MCF 10A (cell line): ENCODE measurements at places on chromosomes 7 and 10.

GRCh38 chr10:33179067-33179466 is 155.4 kb downstream of the NRP1 start:
- DNase-seq, result no peak

- DNase-seq, result no peak
Observed at GRCh38 chr10:73416571-73416970, 2.7 kb upstream of the ANXA7 start.

- no peak for DNase-seq
Observed at GRCh38 chr10:101112799-101113594, 18.1 kb upstream of the TLX1 start.

- peak; percentile 42 for DNase-seq
Observed at GRCh38 chr10:3096149-3096548, 28.8 kb downstream of the PFKP start.

GRCh38 chr10:67602268-67602950 is 93.6 kb downstream of the CTNNA3 start:
- DNase-seq, result peak; percentile 90

- DNase-seq, result no peak
Observed at GRCh38 chr10:47449979-47450378, 33.9 kb downstream of the ANXA8 start.

DNA sequence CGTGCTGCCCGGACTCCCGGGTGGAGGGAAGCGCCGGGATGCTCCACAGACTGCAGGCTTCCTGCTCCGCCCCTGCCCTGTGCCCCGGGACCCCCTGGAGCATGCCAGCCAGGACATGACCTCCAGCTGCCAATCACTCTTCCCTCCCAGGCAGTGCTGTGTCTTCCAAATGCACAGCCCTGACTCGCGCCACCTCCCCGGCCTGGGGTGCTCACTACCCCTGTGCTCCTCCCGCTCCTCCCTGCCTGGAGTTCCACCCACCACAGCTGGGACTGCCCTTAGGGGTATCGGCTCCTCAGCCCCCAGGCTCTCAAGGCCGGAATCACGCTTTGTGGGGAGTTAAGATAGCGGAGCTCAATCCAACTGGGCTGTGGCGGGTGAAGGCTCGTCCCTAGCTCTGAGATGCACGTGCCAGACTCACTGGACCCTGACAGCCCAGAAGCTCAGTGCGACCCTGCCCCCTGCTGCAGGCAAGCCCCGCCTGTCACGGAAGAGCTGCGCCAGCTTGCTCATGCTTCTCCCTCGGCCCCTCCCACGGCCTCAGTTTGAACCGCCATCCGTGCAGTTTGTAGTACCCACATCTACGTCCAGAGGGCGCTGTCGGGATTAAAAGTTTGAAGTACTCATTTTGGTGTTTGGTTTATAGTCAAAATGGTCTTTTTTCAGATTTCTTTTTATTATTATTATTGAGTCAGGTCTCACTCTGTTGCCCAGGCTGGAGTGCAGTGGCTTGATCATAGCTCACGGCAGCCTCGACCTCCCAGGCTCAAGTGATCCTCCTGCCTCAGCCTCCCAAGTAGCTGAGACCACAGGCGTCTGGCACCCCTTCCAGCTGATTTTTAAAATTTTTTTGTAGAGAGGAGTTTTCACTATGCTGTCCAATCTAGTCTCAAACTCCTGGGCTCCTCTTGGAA is 142.5 kb upstream of the TCERG1L start:
- no peak for DNase-seq

DNA sequence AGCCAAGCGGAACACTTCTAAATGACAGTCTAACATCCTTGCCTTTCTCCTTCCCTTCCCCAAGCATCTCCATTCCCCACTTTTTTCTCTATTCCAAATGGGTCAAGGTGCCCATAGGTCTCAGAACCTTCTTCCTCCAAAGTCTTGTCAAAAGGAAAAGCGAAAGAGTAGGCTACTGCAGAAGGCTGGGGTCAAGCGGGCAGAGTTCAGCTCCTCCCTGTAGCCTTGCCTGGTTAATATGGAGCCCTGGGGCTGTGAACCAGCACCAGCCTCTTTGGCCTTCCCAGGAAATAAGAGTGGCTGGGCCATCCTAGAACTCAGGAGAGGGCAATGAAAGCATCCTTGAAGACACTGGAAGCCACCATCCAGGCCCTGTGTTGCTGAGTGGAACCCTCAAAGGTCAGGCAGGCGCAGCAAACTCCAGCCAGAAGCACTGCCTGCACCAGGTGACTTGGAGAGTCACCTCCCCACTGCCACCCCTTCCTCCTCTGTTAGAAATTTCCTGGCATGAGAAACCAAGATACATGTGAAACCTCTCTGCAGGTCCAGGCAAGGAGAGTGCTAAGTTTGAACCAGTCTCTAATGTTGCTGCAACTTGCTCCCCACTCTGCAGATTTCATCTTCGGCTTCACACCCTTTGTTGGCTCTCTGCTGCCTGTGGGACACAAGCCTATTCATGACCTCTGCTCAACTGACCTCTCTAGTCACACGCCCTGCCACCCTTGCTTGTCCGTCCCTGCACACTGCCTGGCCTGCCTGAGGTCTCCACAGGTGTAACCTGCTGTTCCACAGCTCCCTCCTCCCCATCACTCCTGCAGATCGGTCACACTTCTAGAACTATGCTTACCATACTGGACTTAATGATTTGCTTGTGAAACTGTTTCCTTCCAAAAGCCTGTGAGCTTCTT is 74.9 kb downstream of the SH3PXD2A start:
- DNase-seq, result peak; percentile 39

DNA sequence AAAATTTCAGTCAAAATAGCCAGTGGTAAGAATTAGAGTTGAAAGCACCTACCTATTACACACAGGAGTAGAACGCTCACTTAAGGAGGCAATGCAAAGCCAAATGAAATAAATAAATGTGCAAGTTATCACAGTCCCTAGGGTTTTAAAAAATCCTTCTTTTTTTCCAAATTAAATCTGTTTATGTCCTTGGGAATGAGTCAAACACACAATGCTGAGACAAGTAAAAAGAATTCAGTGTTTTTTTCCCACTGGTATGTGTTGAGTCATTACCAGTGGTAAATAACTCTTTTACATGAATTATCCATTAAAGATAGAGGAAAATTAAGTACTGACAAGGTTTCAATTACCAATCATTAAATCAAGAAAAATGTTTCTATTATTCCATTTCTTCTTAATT is 438.6 kb downstream of the TNS3 start:
- DNase-seq, result peak; percentile 11

- DNase-seq, result peak; percentile 21
Observed at GRCh38 chr7:1812509-1813393, 142.7 kb downstream of the ELFN1 start.

DNA sequence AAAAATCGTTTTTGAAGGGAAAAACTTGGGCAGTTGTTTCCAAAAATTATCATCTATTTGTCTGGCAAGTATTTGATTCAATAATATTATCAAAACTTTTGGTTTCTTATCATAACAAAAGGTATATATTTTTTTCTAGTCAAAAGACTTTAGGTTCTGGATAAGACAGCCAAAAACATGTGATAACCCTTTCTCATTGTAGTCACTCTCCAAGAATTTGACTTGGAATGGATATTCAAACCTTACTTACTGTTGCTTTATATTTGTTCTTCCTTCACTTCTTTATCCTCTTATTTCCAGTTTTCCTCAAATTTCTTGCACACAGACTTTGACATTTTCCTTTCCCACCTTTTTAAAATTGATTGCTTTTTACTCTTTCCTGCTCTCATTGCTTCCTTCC is 140.9 kb upstream of the FAM3C start:
- no peak for DNase-seq

DNA sequence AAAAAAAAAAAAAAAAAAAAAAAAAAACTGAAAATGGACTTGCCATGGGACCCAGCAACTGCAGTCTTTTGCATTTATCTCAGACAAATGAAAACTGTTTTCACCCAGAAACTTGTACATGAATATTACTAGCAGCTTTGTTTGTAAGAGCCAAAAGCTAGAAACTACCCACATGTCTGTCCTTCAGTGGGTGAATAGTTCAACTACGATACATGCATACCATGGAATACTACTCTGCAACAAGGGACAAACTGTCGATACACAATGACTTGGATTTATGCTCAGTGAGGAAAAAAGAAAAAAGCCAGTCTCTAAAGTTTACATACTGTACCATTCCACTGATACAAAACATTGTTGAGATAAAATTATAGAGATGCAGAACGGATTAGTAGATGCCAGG is 195.6 kb downstream of the KIAA1217 start:
- no peak for DNase-seq

- DNase-seq, result no peak
Observed at GRCh38 chr10:47133871-47134570, 166.0 kb upstream of the GDF10 start.

DNA sequence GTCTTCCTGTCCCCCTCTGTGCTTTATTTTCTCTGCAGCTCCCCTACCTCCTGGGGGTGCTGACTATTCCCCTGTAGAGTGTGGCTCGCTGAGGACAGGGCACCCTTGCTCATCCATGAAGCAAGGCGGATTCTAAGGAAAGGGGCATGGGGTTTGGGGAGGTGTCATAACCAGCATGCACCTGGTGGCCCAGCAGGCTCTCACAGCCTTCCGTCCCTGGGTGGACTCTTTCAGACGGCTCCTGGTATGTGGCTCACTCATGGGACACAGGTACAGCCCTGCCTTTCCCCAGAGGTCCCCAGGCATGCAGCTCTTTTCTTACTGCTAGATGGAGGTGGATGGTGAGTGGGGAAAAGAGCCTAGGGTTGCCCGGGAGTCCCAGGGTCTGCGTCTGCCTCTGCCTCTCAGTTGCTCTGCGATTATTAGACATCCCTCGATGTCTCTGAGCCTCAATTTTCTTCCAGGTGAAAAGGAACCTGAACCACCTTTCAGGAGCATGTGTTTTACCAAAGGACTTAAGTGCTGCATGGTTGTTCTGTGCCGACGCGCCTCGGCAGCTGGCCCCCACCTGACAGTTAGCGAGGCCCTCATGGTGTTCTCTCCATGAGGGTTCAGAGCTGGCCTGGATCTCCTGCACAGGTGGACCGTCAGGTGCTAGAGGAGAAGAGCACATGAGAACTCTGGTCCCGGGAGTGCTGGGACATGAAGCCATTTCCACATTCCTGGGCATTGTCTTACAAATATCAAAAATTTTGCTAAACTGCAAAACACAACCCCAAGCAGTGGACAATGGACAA is 172.5 kb upstream of the SHH start:
- no peak for DNase-seq

DNA sequence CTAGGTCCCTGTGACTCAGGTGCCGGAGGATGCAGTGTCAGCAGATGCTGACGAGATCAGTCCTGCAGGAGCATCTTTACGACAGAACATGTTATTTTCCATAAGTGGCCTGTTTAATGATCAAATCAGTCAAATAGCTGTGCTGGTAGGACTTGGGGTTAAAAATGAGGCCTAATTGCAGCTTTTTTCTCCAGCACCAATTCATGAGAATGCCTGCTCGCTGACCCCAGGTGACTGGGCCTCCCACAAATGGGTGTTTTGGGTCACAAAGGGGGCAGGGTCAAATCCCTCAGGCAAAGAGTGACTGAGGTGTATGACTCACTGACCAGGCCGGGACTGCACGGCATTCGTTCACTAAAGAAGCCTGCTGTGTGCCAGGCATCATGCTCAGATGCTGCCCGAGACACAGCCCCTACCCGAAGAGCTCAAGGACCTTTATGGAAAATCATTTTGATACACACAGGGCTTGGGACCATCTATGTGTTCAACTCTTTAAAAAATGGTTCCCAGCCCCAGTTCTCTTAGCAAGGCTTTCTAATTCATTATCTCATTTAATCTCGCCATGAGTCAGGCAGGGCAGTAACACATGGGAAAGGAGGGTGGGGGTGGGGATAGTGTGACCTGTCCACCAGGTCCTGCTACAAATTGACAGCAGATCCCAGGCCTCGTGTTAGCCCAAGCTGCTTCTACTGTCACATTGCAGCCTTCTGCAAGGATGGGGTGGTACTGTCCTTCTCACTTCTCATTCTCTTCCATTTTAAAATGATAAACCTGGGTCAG is 21.1 kb downstream of the ZNF775 start:
- peak; percentile 70 for DNase-seq

GRCh38 chr7:88344956-88345832 is 38.5 kb upstream of the STEAP4 start:
- DNase-seq, result peak; percentile 12

DNA sequence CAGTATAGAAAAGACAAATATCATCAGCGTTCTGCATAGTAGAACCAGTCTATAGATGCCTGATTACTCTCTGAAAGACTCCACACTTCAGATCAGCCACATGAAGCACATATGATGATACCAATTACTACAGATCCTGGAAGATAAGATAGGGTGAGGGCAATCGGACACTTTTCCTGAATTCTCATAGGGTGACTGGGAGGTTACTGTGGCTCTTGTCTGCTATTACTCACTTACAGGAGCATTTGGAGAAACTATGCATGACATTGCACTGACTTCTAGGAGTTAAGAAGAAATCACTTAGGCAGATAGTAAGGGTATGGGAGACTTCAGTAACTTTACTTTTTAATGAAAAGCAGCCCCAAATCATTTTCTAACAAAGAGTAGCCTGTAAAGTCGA is 1140.9 kb downstream of the XPNPEP1 start:
- DNase-seq, result no peak

DNA sequence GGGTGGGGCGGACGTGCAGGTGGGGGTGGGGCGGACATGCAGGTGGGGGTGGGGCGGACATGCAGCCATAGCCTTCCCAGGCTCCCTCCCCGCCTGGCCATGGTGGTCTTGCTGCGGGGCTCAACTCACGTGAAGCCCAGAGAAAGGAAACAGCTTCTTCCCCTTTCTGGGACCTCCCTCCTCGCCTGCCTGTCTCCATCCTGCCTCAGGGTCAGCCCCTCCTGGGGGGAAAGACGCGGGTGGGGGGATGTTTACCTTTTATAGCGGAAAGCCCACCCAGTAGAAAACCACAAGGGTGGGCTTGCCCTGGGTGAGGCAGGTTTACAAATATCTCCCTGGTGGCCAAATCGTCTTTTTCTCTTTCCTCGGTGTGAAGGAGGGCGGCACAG is 520.0 kb downstream of the GLRX3 start:
- no peak for DNase-seq

GRCh38 chr10:95813054-95813685 is 57.2 kb downstream of the ENTPD1 start:
- no peak for DNase-seq

DNA sequence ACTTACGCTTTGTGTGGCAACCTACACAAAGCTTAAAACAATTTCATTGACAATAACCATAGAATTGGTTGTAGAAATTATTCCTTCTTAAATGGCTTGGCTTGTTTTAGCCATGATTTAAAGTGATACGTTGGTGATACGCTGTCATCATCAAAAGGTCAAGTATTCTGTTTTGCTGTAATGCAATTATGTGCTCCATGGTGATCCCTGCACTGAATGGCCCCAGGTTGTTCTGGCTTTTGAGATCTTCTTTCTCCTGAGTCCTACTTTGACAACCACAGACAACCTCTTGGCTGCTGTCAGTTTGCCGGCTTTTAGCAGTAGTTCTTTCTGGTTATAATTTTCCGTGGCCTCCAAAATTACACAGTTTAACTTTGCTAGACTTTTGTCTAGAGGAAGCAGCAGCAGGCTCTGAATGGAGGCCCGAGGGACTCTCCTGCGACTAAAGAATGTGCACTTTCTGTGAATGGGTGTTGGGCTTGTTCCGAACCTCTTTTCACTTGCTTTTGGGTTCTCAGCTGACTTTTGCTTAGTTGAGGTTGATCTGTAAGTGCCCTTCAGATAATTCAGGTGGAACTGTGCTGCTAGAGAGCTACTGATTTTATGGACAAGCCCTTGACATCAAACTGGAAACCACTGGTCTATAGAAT is 104.7 kb downstream of the TMEM178B start:
- no peak for DNase-seq

- peak; percentile 80 for DNase-seq
Observed at GRCh38 chr10:70477661-70478162, 855 bp upstream of the PALD1 start.

- DNase-seq, result peak; percentile 9
Observed at GRCh38 chr10:132209130-132209529, 22.4 kb downstream of the DPYSL4 start.

- no peak for DNase-seq
Observed at GRCh38 chr10:34641147-34641912, 173.8 kb downstream of the PARD3 start.
